NCI-H1105 (cell line): ENCODE measurements at places on chromosomes 11 and 22.
A peak's percentile ranks its signal among the peaks of the same experiment; 100 is the strongest.

DNA sequence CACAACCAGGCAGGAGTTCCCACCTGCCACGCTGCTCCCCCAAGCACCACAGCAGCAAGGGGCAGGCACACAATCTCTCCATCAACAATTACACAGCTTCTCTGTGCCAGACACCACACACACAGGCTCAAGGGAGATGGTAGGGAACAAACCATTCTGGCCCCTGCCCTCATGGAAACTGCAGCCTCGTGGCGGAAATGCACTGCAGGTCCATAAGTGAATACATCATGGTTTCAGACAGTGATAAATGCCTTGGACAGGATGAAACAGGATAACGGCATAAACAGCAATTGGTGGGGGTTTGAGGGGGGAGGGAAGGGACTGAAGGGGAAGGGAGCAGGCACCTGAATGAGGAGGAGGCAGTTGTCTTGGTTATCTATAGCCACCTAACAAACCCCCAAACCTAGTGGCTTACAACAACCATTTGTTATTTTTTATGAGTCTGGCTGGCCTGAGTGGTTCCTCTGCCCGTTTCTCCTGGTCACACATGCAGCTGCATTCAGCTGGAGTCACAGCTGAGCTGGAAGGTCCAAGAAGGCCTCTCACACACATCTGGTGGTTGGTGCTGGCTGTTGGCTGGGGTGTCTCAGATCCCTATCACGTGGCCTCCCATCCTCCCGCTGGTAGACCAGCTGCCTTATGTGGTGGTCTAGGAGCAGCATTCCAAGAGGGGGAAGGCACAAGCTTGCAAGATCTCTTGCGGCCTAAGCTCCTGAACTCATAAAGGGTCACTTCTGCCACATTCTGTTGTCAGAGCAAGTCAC, 15.0 kb upstream of the YWHAH start:
- no peak for DNase-seq

DNA sequence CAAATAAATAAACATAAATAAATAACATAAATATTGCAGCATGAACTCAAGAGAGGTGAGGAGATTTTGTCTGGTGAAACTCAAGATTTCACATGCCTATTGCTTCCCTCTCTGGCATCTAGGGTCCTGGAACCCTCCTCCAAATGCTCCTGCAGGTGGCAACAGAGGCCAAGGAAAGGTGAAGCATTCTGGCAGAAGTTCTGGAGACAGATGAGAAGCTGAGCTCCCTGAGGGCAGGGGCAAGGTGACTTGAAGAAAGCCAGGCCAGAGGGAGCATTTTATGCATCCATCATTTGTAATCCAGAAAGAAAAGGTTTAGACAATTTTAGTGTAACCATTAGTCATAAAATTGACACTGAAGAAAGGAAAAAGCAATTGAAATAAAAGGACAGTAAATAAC, 64.9 kb downstream of the ENDOD1 start:
- peak; percentile 55 for DNase-seq

DNA sequence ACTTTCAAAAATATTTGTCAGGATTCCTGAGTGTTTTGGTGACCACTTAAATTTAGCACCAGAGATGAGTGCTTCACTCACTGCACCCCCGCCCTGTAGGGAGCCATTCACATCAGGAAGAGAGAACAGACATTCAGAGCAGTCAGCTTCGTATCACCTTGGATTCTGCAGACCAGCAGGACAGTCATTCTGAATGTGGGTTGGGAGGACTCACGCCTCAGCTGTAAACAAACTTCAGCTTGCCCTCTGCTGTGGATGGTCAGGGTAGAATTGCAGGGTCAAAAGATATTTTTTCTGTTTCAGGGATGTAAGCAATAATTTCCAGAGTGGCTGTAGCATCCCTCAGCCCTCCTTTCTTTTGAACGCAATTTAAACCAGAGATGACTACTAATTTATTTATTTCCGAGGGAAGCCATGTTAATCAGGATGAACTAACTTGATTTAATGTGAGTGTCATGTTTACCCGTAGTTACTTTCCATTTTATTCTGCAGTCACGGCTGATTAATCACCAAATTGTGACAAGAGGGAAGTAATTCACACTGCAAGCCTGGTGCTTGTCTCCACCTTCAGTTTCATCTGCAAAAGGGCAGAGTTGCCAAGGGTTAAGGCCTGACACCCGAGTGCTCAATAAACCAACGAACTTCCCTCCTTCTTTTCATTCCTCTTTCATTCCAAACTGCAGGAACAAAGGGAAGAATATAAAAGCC, 174.2 kb upstream of the DDI1 start:
- DNase-seq, result peak; percentile 7

DNA sequence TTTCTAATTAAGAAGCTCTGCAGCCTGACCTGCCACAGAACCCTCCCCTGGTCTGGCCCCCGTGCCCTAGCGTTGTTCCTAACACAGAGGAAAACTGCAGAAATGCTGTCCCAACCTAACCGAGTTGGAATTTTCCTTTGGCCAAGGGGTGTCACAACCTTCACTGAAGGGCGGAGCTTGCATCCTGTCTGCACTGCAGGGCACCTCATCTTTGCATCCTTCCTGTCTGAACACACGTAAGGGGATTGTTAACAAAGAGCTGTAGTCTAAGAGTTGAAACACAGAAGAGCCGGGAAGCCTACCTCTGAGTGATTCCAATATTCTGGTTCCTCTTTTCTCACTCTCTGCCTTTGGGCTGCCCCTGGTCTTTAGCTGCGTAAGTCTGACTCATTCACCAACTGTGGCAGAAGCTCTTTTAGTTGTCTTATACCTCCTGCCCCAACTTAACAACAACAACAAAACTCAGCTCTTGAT, 1.6 kb downstream of the DIXDC1 start:
- no peak for DNase-seq

DNA sequence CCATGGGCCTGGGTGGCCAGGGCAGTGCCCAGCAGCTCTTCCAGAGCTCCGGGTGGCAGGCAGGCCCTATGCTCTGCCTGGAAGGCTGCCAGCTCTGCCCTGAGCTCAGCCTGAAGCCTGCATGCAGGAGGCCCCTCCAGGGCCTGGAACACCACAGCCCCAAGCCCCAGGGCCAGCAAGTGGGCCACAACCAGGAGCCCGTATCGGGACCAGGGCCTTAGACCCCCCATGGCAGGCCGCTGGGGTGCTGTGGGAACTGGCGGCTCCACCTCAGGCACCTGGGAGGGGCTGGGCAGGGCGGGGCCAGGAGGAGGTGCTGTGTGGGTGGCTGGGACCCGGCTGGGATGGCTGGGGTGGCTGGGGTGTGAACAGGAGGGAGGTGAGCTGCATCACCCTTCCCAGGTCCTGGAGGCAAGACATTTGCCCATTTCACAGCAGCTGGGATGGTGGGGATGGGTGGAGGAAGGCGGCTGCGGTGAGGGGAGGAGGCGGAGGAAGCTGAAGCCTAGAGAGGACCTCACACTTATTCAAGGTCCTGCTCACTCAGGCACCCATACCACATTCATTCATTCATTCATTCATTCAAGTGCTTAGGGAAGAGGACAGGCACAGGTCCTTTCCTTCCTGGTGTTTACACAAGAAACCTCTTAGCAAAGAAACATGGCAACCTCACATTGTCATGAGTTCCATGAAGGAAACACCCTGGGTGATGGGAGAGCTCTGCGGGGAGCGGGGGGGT, at the start of gene KCNK7:
Gene KCNK7, minus strand, starts transcription at position 258 of the 739 bp plus-strand sequence. Its CDS starts 28 bp downstream, at position 230.
- DNase-seq, result no peak

DNA sequence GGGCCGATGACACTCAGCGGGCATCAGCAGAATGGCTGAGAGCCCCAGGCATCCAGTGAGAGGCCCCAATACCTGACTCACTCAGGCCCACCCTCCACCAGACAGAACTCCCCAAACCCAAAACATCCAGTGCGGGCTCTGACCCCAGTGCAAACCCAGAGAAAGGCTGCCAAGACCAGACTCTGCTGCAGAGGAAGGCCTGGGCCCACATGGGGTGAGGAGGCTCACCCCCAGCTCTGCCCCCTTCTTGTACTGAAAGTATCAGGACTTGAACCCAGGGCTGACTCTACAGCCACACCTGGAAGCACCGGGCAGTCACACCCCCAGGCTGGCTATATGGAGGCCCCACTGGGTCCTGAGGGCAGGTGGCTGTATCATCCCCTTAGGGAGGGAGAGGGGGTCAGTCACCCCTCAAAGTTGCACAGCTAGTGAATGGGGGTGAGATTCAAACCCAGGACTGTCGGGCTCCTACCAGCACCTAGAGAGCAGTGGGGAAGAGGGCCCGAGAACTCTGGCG, 49.3 kb downstream of the IGLL1 start:
- no peak for DNase-seq

DNA sequence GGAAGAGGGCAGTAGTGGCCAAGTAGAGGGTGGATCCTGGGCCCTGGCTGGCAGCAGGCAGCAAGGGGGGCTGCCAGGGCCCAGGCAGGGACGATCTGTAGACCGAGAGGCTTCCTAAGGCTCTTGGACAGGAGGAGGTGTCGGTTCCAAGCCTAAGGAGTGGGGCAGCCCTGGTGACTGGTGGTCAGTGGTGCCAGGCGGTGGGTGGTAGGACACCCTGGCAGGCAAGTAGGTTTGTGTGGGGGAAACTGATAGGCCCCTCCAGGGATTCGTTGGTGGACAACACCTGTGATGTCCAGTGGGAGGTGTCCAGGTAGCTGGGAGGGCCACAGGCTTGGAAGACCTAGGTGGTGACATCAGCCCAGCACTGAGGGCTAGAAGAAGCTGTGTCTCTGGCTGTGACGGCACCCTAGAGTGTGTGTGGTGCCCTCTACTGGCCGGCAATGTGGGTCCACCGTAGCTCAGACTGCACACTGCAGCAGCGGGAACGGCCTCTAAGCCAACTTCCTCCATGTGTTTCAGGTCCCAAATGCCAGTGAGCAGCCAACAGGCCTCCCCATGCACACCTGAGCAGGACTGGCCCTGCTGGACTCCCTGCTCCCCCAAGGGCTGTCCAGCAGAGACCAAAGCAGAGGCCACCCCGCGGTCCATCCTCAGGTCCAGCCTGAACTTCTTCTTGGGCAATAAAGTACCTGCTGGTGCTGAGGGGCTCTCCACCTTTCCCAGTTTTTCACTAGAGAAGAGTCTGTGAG, 9.4 kb upstream of the SAMM50 start:
- no peak for DNase-seq

DNA sequence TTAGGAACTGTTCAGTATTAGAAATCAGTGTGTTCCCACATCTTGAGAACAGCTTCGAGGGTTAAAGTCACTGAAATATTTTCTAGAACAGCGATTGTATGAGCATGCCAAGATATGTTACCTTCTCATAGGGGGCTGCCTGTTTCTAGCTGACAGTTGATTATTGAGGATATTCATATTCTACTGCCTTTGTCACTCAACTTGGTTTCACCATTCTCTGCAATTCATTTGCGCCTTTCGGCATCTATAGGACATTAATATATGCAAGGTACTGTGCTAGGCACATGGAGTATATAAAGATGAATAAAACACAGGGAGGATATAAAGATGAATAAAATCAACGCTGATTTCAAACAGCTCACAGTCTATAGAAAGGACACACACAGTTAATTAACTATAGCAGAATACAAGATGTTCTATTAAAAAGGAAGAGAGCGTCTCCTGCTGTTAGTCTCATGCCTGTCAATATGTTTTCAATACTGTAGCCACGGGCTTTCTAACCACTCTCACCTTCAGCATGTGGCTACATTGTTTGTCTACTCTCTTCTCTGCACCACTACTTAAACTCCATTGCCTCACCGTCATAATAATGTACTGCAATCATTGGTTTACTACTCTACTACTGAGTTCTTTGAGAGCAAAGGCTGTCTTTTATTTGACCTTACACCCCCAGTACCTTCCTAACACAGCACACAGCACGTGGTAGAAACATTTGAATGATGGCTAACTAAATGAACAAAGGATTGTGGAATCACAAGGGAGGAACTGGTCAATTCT, 81.9 kb downstream of the RAB30 start:
- DNase-seq, result no peak

GRCh38 chr11:114354076-114354475, 46.2 kb downstream of the C11orf71 start:
- DNase-seq, result no peak

DNA sequence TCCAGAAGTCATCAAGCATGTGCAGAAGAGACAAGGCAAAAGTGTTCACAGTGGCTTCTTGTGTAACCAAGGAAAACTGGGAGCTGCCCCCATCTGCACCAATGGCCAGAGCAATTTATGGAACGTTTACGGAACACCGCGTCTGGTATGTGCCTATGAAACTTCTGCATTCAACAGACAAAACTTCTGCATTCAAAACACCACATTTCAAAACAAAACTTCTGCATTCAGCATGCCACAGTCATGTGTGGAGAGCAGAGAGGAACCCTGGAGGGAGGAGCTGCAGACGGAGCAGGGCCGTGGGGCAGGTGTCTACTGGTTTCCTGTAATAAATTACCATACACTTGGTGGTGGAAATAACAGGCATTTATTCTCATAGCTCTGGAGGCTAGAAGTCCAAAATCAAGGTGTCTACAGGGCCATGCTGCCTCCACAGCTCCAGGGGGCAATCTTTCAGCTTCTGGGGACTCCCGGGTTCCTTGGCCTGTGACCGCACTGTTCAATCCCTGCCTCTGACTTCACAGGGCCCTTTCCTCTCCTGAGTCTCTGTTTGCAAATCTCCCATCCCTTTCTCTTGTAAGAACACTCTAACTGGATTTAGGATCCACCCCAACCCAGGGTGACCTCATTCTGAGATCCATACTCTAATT, 32.2 kb downstream of the RPL3 start:
- no peak for DNase-seq

- DNase-seq, result no peak
Measured at GRCh38 chr11:119726150-119726553, 2.8 kb downstream of the NECTIN1 start.

- no peak for DNase-seq
Measured at GRCh38 chr11:63666874-63667273, 4.3 kb downstream of the ATL3 start.

DNA sequence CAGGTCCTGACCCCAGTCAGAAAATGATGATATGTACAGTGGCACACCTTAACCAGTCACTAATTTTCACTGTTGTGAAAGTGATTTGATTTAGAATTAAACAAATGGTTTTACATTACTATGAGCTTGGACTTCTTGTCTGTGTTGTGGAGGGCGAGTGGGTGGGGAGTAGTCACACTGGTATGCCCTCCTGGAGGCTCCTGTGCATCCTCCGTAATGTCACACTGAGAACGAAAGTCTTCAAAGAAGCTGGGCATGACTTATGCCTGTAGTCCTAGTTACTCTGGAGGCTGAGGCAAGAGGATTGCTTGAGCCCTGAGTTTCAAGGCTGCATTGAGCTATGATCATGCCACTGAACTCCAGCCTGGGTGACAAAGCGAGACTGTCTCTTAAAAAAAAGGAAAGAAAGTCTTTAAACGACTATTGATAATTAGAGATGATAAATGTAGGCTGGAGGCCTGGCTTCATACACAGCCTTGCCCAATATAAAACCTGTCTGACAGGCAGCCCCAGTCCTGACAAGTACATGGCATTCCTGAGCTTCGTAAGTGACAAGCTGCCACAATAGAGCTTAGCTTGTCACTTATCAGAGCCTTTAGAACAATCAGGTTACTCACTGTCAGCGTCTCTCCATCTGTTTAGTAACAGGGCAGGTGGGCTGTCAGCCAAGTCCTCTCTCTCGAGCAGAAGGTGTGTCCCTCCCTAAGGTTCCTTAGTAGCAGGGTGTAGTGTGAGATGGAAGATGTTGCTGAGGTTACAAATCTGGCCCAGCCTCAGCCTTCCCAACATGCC, 5.0 kb upstream of the LIMK2 start:
- DNase-seq, result peak; percentile 17

GRCh38 chr11:76237914-76238313, 31.6 kb upstream of the WNT11 start:
- DNase-seq, result no peak
